Stimulated activated memory B cell treated with anti-CD40 and anti-IgM and Interleukin-4, amounts not matched to agents 10 μg/mL and 1 μg/mL and 100 μg/mL, for 72 hours (primary cell): ENCODE measurements at places on chromosomes 5 and 9.

GRCh38 chr9:79555474-79556089 is 16.2 kb upstream of the TLE4 start:
- ATAC-seq, result no peak

DNA sequence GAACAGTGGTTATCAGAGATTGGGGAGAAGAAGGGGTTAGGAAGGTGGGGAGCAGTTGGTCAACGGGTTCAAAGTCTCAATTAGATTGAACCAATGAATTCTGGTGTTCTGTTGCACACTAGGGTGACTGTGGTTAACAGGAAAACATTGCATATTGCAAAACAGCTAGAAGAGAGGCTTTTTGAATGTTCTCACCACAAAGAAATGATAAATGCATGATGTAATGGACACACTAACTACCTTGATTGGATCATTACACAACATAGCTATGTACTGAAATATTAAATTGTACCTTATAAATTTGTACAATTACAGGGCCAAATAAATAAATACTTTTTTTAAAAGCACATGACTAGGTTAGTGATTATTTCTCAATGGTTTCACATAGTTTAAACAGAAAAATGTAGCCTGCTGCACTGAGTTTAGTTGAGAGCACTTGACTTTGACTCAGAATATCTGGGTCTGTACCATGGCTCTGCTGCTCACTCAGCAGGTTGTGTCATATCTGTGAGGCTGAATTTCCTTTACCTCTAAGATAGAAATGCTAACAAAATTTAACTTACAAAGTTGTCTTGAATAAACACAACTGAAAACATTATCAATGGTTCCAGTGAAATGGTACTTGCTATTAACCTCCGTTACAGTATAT is 30.4 kb downstream of the NUDT12 start:
- ATAC-seq, result no peak

- ATAC-seq, result no peak
Measured at GRCh38 chr9:109602987-109603386, 104.9 kb upstream of the PTPN3 start.

- no peak for ATAC-seq
Measured at GRCh38 chr5:73985145-73985544, 359.1 kb downstream of the ARHGEF28 start.
